ENCODE measurements at places on chromosomes 2 and 18.

DNA sequence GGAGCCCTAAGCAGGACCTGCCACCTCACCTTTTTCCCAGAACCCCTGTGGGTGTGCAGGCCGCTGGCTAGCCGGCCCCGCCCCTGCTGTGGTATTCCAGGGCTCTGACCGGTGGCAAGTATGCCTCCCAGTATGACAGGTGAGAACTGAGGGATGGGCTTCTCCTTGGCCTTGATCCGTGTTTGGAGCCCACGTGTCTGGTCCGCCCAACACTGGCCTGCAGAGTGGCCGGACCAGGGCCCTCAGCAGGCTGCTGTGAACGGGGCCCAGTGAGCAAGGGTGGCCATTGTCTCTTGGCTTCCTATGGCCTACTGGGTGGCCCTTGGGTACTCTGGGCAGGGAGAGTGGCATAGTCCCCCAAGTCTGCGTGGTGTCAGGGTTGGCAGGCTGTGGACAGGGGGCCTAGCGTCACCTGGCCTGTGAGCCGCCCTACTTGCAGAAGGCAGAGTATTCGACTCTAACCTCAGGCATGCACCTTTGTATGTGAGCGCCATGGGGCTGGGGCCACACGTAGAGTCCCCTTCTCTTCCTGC lies 1.8 kb downstream of the RNPEPL1 start:
- DNase-seq: no peak

GRCh38 chr2:19059076-19059475 lies 299.3 kb downstream of the OSR1 start:
- no peak for DNase-seq

GRCh38 chr2:64943387-64944150 lies 45.6 kb upstream of the SLC1A4 start:
- DNase-seq: no peak

DNA sequence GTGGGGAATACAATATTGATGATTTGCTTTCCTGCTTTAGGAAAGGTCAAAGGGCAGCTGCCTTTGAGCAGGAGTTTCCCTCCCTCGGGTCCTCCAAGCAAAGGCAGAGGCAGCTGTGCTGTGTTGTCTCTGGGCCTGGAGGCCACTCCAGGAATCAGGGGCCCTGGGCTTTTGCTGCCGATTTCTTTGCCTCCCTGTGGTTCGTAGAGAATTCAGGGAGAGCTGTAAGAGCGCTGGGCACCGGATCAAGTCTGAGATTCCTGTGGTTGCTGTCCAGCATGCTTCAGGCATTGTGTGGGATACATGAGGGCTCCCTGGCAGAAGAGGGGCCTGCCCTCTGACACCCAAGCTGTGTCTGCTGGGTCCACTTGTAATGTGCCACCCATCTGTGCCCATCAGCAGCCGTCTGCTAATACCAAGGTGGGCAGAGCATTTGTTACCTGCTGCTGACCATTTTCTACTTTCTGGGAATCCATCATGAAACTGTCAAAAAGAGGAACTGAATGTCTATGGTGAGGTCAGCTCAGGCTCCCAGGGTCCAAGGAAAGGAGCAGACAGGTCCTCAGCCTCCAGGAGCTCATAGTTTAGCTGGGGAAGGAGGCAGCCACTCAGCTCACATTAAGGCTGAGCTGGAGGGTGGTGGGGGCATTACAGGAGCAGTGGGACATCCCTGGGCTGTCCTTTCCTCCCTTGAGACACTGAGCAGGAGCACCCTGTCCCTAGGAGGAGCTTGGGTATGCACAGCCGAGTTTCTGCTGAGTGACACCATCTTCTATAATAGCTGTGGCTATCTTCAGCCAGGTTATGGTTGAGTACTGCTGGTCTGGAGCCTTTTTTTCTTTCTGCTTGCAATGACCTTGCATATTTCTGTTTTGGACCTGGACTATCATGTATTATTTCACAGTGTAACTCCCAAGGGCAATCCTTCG lies 68.5 kb downstream of the CTIF start:
- DNase-seq: no peak

DNA sequence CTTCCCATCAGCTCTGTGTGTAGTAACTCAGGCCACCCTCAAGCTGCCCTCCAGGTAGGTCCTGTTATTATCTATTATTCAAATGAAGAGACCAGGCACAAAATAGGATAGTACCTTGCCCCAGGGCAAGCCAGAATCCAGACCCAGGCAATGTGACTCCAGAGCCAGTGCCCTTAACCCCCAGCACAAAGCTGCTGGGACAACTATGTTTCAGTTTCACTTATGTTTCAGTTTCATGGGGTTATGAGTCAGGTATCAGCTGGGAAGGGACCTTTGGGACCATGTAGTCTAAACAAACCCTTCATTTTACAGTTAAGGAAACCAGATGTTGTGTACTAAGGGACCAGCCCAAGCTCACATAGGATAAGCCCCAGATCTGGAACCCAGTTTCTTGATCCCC lies 10.0 kb downstream of the HK2 start:
- DNase-seq: no peak

GRCh38 chr2:235928751-235929370 lies 239.3 kb downstream of the GBX2 start:
- no peak for DNase-seq
